ENCODE measurements at places on chromosomes 3 and 15. TPM values are rescaled to one million over a fixed set of nuclear protein-coding genes. Genes with fewer than 3 reads are reported as not detected.

Gene RPP25
- total RNA-seq: 14.7 TPM

Gene IL17RB
- not detected for total RNA-seq

Gene DCBLD2
- total RNA-seq: 58.8 TPM

Gene WNT7A
- total RNA-seq: not detected

Gene GOLGA6A
- not detected for total RNA-seq

Gene SEMA6D
- 1.6 TPM for total RNA-seq

Gene FAM43A
- 232 TPM for total RNA-seq

Gene SENP2
- 39.0 TPM for total RNA-seq

Gene TMCO5A
- total RNA-seq: not detected

Gene ANP32A
- 147 TPM for total RNA-seq

Data from epithelial cell of umbilical artery (primary cell).